ENCODE measurements at places on chromosomes 5 and 9. TPM values are rescaled to one million over a fixed set of nuclear protein-coding genes. Genes with fewer than 3 reads are reported as not detected.

The SEMA5A gene
- 71.5 TPM for total RNA-seq

GRCh38 chr9:131111186-131111853 is 14.1 kb upstream of the NUP214 start:
- DNase-seq = no peak

The RMI1 gene
- total RNA-seq = 2.4 TPM

DNA sequence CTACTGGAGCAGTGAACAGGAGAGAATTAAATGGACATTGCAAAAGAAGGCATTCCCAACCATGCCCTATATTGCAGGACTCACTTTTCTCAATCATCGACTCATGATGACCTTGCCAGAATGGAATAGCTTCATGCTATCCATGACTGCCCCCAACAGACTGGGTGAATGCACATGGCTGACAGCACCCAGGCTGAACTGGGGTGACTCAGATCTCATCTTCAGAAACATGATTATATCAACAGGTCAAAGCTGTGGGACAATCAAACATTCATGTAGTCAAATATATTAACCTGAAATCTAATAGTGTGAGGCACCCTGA is 34.7 kb upstream of the MIER3 start:
- DNase-seq = no peak

- DNase-seq = no peak
Observed at GRCh38 chr9:77588271-77588937, 59.7 kb downstream of the GNA14 start.

DNA sequence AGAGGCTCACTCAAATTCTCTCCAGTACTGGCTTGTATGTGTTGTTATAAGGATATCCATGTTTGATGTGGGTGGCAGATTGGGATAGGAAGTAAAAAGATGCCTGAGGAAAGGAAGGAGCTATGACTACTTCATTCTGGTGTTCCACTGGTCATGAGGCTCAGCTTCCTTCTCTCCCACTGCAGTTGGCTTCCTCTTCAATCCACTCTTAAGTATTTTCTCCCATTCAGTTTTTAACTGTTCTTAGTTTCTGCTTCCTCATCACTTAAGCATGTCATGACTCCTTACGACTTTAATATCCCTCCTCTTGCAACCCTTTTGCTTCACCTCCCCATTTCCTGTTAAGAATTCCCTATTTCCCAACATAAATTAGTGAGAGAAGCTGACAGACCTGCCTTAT is 81.1 kb downstream of the PJA2 start:
- DNase-seq = no peak

GRCh38 chr5:1443171-1443570 is 2.1 kb downstream of the SLC6A3 start:
- no peak for DNase-seq

The GABRA6 gene
- total RNA-seq = not detected

The ARHGEF37 gene
- 20.1 TPM for total RNA-seq

DNA sequence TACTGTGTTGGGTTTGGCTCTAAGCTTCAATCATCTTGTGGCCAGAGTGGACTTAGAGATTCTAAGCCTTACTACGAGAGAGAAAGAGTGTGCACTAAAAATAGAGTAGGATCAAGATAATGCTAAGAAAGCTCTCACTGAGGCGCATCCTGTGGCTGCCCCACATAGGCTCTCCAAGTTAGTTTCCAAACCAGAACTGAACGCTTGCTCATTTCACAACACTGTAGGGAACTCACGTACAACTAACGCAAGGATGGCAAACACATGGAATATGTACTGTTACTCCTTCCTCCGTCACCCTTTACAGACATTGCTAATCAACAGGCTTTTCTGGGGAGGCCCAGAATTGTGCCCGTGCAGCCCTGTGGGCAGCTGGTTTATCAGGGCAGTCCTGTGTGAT is 90.9 kb downstream of the EQTN start:
- no peak for DNase-seq

The PGM5 gene
- total RNA-seq = 175 TPM
